ENCODE measurements at places on chromosomes 11 and 22.

DNA sequence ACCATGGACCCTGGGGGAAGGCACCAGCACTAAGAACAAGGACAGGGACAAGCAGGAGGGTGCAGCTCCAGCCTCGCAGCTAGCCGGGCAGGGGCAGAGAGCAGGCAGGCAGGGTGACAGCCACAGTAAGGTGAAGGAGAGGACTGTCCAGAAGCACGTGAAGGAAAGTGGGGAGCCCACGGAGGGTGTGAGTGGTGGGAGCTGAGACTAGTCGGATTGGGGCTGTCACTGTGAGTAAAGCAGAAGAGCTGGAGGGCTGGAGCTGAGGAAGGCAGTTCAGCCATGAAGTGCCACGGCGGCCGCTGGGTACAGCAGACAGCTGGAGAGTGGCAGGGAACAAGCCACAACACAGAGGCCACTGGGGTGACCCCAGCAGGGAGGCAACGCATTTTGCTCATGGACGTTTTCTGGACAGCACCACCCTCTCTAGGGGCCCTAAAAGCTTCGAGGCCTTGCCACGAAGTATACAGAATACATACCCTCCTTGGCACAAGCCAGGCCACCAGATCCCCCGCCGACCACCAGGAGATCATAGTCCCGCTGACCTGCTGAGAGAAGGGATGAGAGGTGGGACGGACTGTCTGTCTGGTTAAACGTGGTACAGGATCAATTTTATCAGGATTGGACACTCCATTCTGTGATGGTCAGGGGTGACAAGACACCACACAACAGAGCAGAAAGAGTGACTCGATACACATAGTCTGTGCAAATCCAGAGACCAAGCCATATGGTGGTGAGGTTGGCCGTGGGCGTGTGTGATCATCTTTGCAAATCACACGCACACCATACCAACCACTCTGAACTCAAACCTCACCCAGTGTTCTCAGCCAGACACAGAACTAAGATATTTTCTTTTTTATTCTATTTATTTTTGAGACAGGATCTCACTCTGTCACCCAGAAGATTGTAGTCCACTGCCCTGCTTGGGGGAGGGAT lies 10.8 kb upstream of the COMT start:
- no peak for DNase-seq

DNA sequence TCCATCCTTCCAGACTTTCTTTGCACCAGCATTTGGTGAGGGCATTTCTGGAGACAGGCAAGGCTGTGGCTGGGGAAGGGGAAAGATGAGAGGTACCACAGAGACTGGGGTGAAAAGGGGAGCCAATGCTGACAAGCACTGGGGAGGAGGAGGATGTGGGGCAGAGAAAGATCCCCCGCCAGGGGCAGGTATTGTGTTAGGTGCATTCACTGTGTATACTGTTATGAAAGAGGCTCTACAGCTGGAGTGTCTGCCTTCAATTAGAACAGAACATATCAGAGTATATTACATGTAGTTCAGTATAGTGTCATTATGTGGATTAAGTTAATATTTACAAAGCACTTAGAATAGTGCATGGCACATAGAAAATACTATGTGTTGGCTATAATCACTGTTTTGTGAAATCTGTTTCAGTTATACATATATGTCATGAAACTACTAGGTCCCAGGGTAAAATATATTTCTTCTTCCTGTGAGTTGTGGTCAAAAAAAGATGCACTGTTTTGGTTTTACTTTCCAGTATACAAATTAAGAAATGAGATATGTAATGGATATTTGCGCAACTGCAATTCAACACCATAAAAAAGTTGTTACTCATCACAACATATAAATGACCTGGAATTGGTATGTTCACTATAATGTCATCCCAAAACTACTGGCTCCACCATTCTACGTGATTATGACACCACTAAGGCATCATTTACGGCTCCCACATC lies 8.4 kb downstream of the MSANTD2 start:
- DNase-seq = no peak

DNA sequence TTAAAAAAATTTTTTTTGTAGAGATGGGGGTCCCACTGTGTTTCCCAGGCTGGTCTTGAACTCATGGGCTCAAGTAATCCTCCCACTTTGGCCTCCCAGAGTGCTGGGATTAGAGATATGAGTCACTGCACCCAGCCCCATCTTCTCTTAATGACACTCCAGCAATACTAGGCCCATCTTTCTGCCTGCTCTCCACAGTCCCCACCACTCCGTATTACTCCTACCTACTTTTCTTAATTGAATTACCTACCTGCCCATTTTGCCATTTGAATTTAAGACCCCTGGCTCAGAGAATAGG lies 2.0 kb upstream of the STIM1 start:
- DNase-seq = no peak

DNA sequence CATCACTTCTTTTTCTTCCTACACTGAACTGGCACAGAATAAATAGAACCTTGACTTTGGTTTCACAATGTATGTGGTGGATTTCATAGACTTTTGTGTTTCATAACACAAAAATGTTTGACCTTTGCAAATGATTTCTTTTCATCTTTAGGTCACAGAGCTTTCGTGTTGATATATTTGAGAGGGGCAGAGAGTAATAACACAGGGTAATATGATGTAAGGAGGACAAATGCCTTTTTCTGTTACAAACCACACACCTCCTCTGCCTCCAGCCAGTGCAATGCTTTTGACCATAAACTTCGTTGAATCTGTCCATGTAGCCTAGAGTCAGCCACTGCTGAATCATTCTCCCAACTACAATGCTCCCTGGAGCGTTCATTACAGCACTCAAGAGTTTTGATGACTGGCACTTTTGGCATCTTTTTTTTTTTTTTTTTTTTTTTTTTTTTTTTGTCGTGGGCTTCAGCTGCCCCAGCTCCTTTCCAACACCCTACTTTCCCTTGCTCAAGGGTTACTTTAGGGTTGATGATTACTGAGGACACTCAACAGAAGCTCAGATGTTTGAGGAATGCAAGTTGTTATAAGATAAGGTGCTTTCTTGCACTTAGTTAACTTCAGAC lies 11.4 kb upstream of the CAT start:
- peak; percentile 82 for DNase-seq

DNA sequence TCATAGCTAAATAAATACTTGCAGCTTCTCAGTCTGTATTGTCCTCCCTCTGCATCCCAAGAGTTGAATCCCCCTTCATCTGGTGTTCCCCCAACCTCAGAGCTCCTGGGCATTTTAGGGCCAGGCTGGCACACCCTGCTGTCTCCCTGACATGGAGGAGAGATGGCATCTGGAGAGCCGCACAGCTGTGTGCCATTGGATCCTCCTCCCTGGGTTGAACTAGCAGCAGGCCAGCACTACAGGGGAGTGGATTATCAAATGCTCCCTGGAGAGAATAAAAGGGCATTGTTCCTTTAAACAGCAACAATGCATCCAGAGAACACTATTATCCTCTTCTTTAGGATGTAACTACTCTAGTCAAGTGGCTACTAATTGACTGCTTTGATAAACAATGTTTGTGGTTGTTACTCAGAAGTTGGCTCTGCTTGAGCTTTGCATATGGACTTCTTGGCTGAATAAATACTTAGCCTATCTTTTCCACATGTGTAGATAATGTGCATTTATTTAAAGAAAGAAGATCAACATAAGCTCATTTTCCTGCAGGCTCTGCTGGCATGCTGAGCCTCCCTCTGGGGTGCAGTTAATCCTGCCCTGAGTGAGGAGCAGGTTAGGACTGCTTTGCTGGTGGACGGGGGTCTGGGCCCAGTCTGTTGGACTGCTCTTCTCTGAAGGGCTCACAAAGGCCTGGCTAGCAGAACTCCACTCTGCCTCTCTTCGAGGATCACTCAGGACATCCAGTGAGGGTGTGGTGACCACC lies 897.2 kb downstream of the TBC1D22A start:
- no peak for DNase-seq

- no peak for DNase-seq
Observed at GRCh38 chr11:123545726-123546270, 108.6 kb downstream of the SCN3B start.

- peak; percentile 67 for DNase-seq
Observed at GRCh38 chr11:80165744-80166143, 724.9 kb upstream of the TENM4 start.

DNA sequence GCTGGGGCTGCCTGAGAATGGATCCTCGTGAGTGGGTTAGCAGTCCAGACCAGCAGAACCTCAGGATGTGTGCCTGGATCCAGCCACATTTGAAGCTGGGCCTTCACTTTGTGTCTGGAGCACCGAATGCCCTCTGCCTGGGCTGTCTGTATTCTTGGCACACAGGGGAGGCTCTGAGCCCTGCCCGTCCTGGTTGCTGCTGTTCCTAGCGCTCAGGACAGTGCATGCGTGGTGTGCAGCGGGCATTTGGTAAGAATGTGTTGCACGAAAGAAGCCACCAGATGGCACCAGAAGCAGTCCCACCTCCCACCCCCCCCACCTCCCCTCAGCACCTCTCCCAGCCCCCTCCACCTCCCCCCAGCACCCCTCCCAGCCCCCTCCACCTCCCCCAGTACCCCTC lies 4.1 kb upstream of the MAPK11 start:
- DNase-seq = peak; percentile 40

GRCh38 chr11:101759771-101760450 lies 154.9 kb upstream of the CEP126 start:
- DNase-seq = peak; percentile 6

DNA sequence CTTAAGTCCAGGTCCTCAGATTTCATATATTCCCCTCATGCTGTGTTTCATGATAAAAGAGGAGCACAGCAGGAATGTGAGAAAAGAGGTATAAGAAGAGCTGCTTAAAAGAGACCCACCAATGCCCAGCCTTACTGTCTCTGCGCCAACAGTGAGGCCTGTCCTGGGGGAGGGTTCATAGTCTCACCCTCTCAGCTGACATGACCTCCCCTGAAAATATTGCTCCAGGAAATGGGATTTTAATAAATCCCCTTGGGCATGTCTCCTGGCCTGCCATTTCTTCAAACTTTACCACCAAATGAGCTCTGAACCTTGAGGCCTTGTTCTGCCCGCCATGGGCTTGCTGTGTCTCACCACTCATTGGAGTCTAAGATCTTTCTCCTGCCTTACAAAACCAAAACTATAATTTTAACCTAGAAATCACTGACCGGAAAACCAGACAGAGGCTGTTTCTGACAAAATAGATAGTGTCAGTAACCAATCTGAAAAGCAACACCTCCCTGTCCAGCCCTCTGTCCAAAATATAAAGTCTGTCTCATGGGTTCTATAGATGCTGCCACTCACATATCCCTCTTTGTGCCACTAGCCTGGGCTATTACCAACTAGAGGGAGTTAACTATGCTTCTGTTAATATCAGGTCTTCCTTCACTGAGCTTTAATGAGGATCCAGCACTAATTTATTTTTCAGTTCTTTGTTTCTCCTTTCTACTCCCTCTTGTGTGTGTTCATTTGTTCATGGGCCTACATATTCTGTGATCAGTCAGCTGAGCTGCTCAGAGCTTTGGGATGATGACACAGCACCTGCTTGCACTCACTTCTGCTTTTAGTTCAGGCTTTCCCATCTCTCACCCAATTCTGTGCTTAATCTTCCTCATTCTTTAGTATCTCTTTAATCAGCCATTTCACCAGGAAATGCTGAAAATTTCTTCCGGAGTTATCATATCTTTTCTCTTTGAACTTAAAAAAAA lies at the start of gene OR2AG2:
OR2AG2 (minus strand) TSS at position 51 of the 968 bp plus-strand sequence. CDS start 3,019 bp downstream, outside the sequence.
- no peak for DNase-seq

GRCh38 chr22:48838846-48839730 lies 988.6 kb downstream of the BRD1 start:
- no peak for DNase-seq

GRCh38 chr11:63738720-63739360 lies 29.7 kb downstream of the ZFTA start:
- DNase-seq = peak; percentile 76

DNA sequence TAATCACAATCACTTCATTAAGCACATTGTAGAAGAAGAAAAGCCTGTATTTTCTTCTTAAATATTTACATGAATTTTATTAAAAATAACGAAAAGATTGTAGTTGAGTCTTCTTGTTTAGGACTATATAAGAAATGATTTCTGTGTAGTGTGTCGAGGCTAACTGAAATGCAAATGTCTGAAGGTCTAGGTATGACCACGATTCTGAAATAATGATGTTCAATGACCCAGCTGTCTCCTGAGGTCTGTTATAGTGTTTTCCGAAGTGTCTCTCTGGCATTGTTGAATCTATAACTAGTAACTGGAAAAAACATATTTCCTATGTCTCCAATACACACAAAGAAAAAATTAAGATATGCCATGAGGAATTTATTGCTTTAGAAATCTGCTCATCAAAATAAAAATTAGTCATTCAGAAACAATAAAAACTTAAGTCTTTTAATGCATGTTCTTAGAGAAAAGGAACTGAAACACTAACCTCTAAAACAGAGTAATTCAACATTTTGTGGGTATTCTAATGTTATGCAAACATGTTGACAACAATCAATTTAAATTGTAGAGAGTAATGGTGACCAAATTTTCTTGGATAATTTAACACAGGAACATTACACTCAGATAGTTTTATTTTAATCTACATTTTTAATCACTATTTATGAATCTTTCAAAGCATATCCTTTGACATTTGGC lies 55.0 kb downstream of the CASP12 start:
- DNase-seq = no peak

DNA sequence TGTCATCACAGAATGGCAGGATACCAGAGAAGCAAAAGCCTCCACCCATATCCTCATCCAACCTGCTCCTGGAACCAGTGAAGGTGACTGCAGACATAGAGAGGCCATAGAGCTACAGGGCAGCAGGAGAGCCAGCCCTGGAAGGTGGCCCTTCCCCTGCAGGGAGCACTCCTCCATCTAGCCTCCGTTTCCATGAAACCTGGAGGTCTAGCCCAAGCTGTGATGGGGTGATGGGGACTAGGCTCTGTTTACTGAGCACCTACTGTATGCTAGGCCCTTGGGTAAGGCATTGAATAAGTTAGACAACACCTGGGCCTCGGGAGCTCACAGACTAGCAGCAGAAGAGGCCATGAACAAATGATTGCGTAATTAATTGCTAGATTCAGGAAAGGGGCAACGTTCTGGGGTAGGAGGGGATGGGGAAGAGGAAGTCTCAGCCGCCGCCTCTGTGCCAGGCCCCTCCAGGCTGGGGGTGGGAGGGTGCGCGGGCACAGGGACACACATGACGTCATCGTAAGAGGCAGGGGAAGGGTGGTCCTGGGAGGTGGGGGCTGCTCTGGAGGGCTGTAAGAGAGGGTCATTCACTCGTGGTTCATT lies 784 bp upstream of the SYNGR1 start:
- DNase-seq = no peak

GRCh38 chr22:28930357-28931007 lies 47.1 kb downstream of the ZNRF3 start:
- no peak for DNase-seq

DNA sequence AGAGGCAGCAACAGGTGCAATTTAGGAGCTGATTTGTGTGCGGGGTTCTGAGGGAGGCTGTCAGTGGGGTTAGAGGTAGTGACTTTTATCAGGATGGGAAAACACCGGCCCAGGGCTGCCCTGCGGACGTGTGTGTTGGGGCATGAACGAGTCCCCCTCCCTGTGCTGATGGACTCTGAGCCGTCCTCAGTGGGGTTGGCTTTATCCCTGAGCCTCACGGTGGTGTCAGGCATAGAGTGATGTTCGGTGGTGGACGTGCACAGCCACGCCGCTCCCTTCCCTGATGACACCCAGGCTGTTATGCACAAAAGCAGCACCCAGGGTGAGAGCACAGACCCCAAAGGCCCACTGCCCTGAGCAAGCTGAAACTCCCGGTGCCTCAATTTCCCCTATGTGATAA lies 809.1 kb downstream of the BRD1 start:
- no peak for DNase-seq

- no peak for DNase-seq
Observed at GRCh38 chr11:13962562-13963168, at the start of gene SPON1. Gene SPON1 (plus strand): TSS chr11:13962723. CDS start chr11:13962905, 182 bp downstream.

GRCh38 chr11:45436118-45436517 lies 150.0 kb upstream of the SYT13 start:
- no peak for DNase-seq

GRCh38 chr11:74849525-74850391 lies 99.1 kb downstream of the XRRA1 start:
- DNase-seq = peak; percentile 95
